ENCODE measurements at places on chromosomes 11 and 22.

DNA sequence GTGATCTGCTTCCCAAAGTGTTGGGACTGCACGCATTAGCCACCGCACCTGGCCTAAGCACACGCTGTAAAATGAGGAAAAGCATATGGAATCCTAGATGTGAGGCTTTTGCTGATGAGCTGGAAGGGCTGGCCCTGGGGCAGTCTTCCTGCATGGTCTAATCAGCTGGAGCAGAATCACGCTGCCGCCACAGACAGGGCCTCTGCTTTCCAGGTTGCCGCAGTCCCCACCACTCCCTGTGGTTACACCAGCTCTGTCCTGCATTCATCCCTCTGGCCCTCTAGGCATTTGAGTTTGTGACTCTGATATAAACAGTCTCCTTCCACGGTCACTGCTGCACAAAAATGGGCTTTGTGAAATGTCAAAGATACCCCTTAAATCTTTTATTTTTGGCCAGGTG is 17.1 kb downstream of the RPS6KA4 start:
- no peak for DNase-seq

DNA sequence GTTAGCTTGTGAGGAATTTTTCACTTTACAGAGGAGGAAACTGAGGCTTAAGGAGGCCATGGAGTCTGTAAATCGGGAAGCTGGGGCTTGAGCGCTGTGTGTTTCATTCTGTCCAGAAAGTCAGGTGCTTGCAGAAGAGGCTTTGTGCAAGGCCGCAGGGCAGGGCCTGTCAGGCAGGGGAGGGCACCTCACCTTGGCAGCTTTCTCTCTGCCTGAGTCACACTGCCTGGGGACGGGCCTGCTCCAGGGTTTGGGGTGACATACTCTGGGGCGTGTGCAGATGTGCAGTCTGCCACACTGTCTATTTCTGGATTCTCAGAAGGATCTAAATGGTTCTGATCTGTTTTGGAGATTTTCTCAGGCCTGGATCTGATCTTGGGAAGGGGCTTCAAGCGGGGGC is 8.4 kb downstream of the INCENP start:
- no peak for DNase-seq

DNA sequence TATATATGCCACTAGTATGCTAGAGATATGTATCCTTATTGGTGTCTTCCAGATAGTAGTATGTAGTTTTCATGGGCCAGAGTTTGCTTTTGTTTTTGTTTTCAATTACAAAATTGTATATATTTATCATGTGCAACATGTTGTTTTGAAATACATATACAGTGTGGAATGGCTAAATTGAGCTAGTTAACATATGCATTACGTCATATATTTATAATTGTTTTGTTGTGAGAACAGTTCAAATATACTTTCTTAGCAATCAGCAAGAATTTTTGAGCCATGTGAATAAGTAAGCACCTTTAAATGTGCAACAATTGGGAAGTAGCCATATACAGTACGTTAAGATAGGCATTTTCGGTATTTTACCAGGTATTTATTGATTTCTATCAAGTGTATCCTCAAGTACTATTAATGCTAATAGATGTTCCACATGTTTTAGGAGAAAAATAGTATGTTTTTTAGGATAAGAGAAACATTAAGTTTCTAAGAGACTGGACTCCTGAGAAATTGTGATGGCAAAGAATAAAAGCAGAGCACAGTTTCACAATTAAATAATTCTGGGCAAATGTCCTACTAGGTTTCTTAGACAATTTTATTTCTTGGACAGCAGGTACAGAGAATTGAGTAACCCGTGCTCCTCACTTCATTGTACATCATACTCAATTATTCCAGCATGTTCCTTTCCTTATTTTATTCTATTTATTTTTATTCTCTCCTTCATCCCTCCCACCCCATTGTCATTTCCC is 60.5 kb upstream of the SLC5A12 start:
- no peak for DNase-seq

GRCh38 chr11:128610721-128611617 is 23.6 kb upstream of the ETS1 start:
- DNase-seq: no peak

DNA sequence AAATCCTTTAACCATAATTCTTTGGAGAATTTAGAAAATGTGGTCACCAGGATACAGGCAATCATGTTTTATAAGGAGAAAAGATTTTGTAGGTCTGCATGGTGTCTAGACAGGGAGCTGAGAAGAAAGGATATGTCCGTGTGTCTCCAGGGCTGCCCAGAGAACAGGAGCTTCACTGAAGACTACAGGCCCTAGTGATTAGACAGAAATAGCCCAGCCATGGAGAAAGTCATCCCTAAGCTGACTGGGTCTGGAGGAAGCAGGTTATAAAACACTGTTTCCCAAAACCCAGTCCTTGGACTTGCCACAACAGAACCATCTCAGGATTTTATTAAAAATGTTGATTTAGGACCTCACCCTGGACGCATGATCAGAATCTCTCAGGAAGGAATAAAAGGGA is 84.4 kb downstream of the GALNT18 start:
- DNase-seq: no peak

GRCh38 chr22:50670513-50670912 is 2.1 kb upstream of the SHANK3 start:
- peak; percentile 7 for DNase-seq

GRCh38 chr11:31421820-31422219 is 52.2 kb downstream of the DNAJC24 start:
- no peak for DNase-seq

- no peak for DNase-seq
These were observed 1152.1 kb downstream of the TBC1D22A start for GRCh38 chr22:47914481-47915097.

GRCh38 chr11:115365907-115366306 is 138.3 kb downstream of the CADM1 start:
- no peak for DNase-seq

GRCh38 chr11:87401653-87402052 is 363.9 kb downstream of the TMEM135 start:
- DNase-seq: no peak

DNA sequence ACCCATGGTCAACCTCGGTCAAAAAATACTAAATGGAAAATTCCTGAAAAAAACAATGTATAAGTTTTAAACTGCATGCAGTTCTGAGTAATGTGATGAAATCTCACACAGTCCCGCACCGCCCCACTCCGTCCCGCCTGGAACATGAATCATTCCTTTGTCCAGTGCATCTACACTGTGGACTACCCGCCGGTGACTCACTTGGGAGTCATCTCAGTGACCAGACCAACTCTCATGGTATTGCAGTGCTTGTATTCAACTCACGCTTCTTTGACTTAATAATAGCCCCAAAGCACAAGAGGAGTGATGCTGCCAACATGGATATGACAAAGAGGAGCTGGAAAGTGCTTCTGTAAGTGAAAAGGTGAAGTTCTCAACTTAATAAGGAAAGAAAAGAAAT is 48.8 kb downstream of the ARHGAP32 start:
- DNase-seq: peak; percentile 100

DNA sequence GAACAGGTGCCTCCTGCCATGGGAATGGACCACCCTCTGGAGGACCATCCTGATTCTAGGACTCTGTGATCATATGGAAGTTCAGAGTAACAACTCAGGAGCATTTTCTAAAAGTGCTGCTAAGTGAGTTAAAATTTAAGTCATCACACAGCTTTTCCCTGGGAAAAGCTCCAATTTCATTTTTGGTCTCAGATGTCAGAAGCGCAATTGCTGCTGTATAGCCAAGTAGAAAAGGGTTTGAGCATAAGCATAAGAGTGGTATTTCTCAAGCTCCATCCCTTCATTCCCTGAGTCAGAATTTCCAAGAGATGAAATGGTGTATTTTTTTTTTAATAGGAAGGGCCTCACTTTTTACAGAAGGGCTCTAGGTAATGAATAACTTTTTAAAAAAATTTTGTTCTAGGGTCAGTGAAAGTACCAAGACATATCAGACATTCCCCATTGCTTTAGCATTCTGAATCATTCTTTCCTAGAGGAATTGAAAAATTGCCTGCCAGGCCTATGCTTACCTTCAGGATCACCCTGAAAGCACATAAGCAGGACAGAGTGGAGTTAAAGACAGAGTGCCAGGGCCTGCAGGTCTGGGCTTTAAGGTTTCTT is 564.5 kb upstream of the ISX start:
- DNase-seq: no peak

DNA sequence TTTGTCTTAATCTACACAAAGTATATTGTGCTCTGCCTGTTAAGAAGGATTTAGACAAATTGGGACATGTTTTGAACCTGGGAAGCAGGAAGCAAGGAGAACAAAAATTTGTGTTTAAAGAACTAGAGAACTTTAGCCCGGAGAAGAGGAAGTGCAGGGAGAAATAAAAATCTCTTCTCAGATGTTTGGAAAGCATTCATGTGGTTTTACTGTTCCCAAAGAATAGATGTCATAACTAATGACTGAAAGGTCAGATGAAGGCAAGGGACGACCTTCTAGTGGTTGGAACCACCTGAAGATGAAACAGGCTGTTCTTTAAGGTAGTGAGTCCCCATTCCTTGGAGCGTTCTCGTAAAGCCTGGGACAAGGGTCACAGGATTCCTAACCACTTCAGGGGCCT is 38.3 kb downstream of the IRAG1 start:
- DNase-seq: no peak

DNA sequence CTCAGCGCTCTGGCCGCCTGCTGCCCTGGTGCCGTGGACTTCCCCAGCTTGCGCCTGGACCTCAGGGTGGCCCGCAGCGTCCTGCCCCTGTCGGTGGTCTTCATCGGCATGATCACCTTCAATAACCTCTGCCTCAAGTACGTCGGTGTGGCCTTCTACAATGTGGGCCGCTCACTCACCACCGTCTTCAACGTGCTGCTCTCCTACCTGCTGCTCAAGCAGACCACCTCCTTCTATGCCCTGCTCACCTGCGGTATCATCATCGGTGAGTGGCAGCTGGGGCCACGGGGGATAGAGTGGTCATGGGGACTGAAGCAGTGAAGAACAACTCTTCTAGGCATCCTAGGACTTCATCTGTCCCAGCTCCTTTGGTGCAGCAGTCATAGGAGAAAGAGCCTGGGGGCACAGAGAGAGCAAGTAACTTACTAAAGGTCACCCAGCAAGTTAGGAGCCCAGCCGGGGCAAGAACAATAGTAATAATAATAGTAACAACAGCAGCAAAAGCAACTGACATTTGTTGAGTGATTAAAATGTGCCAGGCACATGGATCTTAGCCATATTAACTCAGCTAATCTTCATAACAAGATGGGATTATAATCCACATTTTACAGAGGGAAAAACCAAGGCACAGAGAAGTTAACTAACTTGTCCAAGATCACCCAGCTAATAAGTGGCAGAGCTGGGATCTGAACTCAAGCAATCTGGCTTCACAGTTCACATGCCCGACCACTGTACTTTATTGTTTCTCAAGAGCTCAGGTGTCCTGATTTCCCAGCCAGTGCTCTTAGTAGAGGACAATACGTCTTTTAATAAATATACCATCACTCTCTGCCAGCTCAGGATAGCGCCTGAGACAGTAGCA is 1.4 kb downstream of the SLC35C1 start:
- DNase-seq: no peak

- DNase-seq: no peak
These were observed 214.8 kb upstream of the SESN3 start for GRCh38 chr11:95445746-95446333.

DNA sequence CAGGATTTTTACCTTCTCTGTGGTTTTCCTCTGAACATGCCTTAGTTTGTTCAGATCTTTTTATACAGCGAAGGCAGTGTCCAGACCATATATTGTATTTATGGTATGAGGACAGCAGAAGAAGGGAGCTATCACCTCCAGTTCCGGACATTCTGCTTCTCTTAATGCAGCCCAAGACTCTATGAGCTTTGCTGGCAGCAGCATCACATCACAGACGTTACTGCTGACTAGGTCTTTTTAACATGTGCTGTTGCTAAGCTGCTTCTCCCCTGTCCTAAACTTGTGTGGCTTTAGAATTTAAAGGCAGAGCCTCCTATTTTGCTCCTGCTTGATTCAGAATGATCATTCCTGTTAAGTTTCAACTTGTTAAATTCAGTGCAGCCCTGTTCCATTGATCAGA is 13.4 kb downstream of the MICAL2 start:
- no peak for DNase-seq

DNA sequence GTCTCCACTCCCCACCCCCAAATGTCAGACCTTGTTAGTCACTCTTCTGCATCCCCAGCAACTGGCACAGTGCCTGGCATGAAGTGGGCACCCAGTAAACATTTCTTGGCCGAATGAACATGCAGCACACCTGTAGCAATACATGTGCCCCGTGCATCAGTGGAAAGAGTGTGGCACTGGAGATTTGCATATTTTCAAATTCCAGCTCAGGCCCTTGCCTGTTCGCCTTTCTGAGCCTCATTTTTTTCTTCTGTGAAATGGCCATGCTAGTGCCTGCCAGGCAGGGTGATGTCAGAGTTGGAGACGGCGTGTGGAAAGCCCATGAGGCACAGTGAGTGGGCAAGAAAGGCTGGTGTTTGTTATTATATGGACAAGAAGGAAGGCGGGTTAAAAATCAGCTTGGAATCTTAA is 38.7 kb downstream of the CD82 start:
- no peak for DNase-seq

DNA sequence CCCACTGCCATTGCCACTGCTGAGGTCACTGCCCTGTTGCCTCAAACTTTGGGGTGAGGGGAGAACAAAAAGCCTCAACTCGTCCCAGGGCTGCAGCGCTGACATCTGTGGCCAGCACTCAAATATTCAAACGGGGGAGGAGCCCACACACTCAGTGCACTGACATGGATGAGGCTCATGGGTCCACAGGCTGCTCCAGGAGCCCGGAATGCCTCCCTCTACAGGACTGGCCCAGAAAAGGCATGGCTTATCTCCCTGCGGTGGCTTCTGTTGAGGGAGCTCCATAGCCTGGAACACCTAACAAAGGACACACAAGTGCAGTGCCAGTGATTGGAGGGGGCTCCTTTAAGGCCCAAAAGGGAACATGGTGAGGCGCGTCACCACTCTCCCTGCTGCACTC is 341.1 kb upstream of the LUZP2 start:
- DNase-seq: no peak

- no peak for DNase-seq
These were observed 141.4 kb downstream of the NTM start for GRCh38 chr11:131511794-131512193.

DNA sequence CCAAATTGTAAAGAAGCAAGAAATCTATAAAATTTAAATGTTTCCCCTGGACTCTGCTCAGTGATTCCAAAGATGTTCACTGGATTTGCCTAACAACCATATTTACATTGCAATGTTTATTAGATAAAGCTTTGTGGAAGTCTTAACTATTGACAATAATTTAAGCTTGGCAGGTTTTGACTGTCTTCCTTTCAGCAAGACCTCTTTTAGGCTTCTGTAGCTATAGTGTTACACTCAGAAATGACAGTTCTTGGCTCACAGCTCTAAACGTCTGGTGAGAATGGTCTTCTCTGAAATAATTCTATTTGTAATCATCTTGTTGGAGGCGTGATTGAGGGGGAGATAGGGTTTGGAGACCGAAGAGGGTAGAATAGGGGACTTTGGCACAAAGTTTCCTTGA is 44.8 kb upstream of the CRTAM start:
- no peak for DNase-seq

DNA sequence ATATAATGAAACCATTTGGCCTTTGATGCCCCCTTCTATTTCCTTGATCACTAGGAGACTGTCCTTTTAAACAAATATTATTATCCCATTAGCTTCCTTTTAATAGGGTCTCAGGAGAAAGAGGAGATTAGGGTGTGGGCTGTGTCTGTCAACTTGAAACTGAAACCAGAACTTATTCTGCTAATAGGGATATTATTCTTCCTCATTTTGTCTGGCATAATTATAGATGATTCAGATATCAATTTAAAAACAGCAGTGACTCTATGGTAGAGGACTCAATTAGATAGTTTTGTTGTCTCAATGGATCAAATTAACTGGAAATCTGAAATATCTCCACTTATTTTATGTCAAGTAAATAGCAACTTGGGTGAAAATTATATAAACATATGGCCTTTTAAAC is 584.9 kb upstream of the CCDC90B start:
- DNase-seq: no peak

All from astrocyte of the spinal cord (primary cell).